ENCODE measurements at places on chromosomes 13 and 19.

- peak; percentile 75 for DNase-seq
Measured at GRCh38 chr19:41929536-41930071, 1.4 kb upstream of the ERFL start.

GRCh38 chr13:92315265-92315664 lies 911.3 kb upstream of the GPC6 start:
- DNase-seq = no peak

GRCh38 chr13:23806874-23807526 lies 82.2 kb downstream of the MIPEP start:
- no peak for DNase-seq

- no peak for DNase-seq
Measured at GRCh38 chr13:34864671-34865070, 77.4 kb upstream of the NBEA start.

DNA sequence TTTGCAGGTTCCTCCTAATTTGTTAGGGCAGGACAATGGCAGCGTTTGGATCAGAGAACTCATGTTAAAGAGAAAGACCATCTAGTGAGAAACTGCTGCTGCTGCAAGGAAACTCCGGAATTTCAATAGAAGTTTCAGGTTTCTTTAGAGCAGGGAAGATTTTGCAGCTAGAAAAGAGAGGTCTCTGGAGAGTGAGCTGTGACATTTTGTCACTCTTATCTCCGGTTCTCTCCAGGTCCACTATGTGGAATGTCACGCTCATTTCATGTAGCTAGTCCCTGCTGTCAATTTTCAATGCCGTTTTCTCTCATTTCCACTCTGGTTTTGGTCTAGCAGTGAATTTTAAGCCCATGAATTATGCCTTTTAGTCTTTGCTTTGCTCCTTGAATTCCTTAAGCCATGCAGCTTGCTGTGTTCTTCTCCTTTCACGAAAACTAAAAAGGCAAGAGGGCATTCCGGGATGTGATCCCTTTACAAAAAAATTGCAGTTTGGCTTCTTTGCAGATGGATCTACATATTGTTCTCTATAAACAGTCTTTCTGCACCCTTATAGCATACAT lies 46.7 kb upstream of the POSTN start:
- DNase-seq = peak; percentile 63

DNA sequence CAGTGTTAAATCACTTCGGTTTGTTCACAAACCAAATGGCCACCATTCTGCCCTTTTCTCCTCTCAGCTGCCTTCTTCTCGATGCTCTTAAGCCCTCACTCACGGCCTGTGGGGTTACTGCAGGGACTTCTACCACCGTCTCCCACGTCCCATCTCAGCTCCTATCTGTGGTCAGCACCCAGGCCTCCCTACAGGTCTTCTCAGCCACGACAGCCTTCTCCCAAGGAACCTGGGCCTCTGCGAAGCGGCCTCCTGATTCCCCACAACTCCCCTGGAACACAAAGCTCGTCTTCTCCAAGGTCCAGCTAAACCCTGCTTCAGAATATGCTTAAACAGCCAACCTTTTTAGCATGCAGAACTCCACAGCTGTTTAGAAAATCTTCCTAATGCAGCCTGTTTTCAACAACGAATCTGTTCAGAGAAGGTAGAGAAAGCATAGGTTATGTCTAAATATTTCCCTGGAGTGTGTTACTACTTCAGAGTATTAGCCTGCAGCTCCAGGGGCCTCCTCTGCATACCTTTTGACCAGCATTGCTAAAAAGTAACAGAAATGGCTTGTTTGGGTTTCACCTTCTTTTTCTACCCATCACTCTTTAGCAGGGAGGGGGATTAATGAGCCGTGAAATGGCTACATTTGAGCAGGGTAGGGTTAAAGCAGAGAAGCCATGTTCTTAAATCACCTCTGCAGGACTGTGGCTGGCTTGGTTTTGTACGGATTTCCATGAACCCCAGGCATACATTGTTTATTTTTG lies 104.0 kb downstream of the COL4A2 start:
- DNase-seq = peak; percentile 59

DNA sequence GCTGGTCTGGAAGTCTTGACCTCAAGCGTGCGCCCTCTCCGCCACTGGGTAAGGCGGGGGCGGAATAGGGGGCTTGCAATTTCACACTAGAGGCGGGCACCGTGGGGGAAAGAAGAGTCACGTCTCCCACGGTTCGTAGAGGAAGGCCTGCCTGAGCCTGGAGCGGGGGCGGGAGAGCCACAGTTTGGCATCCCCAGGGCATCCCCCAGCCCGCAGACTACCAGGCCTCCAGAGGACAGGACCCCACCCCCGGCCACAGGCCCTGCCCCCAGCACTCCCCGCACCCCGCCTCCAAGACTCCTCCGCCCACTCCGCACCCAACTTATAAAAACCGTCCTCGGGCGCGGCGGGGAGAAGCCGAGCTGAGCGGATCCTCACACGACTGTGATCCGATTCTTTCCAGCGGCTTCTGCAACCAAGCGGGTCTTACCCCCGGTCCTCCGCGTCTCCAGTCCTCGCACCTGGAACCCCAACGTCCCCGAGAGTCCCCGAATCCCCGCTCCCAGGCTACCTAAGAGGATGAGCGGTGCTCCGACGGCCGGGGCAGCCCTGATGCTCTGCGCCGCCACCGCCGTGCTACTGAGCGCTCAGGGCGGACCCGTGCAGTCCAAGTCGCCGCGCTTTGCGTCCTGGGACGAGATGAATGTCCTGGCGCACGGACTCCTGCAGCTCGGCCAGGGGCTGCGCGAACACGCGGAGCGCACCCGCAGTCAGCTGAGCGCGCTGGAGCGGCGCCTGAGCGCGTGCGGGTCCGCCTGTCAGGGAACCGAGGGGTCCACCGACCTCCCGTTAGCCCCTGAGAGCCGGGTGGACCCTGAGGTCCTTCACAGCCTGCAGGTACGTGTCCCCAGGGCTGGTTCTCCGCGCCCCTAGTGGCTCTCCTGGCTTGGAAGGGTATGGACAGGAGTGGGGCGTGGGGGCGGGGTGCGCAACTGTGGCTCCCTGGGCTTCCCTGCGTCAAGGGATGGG lies at the start of gene ANGPTL4:
TSS of gene ANGPTL4 (plus strand) at position 353 of the 969 bp plus-strand sequence. CDS start at position 520, 167 bp downstream.
- peak; percentile 87 for DNase-seq
